ENCODE measurements at places on chromosomes 16 and 17. TPM values are rescaled to one million over a fixed set of nuclear protein-coding genes. Genes with fewer than 3 reads are reported as not detected.

GRCh38 chr17:74008196-74008595 lies 195.3 kb upstream of the RPL38 start:
- no peak for DNase-seq

DNA sequence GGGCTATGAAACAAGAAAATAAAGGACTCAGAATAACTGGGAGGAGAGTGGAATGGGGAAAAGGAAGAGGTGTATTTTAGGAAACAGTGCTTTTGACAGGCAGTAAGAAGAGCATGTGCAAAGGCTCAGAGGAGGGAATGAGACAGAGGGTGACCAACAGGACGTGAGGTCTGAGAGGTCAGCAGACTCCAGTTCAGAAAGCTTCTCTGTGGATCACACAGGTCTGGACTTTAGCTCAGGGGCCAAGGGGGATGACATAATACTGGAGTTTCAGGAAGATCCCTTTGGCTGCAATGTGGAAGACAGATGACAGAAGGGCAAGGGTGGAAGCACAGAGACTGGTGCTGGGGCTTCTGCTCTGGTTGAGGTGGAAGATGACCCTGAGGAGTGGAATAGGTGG lies 489.9 kb upstream of the CDH5 start:
- DNase-seq = no peak

DNA sequence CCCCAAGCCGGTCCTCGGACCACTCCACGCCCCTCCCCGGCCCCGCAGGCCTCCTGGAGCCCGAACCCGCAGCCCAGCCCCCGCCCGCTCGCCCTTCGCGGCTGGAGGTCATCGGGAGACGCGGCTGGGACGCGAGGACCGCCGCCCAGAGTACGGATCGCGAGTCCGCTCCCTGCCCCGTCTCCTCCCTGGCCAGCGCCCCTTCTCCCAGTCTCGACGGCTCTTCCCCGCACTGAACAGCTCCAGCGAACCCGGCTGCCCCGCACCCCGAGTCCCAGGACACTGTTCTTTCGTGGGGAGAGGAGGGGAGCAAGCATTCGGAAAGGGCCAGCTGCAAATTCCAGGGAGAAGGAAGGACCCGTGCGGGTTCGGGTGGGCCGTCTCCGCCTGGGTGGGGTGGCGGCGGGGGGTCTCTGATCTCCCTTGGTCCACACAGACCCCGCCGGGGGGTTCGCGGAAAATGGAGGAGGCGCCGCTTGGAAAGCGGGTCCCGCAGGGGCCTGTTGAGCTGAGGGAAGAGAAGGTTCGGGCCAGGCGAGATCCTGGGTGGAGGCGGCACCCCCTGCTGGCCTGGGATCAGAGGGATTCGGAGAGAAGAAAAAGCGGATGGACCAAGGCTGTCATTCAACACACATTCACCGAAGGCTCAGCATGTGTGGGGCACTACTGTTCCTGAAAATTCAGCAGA lies 632 bp upstream of the RTN4RL1 start:
- no peak for DNase-seq

DNA sequence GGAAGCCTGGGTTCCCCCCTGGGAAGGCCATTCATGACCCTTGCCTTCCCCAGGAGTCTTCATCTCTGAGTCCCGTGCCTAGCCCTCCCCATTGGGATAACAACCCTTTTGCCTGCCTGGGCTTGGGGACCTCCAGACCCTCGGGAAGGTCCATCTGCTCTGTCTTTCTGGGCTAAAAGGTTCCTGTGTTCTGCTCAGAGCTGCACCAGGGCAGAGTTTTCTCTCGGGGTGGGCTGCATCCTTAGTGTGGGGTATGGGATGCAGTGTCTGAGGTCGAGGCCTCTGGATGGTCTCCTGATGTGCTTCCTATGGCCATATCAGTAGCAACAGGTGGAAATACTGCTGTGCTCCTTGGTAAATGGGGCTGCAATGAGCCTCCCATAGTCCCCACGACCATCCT lies 22.9 kb upstream of the PLLP start:
- no peak for DNase-seq

DNA sequence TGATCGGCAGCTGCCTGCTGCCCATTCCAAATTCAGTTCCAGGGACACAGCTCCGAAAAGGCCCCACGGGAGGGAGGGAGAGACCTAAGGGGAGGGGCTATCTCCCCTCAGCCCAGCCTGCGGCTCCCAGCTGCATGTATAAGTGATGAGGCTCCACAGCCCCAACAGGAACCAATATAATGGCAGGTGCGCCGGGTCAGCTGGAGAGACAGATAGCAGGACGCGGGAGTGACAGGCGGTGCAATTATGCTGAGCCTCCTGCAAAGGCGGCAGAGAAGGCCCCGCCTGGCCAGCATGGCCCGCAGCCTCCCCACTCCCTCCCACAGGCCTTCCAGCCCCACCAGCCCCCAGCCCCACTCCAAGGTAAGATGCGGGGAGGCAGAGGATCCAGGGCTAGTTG lies 8.1 kb upstream of the C1QL1 start:
- DNase-seq = no peak

DNA sequence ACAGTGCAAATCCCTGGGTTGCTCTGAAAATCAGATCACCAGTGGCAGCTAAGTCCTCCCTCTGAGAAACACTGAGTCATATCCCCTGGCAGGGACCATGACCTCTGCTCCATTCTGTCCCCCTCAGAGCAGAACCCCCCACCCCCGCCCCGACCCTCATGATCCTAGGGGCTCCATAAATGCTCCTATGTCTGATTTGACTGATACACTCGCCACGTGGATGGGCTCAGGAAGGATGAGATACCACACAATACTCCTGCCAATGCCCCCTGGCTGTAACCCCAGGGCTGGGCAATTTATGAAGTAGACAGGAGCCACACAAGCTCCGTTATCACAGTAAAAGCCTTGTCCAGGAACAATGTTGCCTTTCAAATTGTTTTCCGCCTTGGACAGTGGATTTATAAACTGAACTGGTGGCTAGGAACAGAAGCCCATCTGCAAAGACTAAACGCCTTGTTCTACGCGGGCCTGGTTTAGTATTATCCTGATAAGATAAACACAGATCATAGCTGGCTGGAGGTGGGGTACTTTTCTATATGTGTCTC lies 394.8 kb downstream of the SLC39A11 start:
- no peak for DNase-seq

GRCh38 chr16:57585051-57585687 lies 42.7 kb downstream of the ADGRG5 start:
- DNase-seq = no peak

GRCh38 chr16:54673313-54673712 lies 257.4 kb upstream of the IRX5 start:
- no peak for DNase-seq

ANKRD40CL gene
- total RNA-seq = not detected

All from spinal cord (tissue), 10 donors.